ENCODE measurements at places on chromosomes 2 and 18.

DNA sequence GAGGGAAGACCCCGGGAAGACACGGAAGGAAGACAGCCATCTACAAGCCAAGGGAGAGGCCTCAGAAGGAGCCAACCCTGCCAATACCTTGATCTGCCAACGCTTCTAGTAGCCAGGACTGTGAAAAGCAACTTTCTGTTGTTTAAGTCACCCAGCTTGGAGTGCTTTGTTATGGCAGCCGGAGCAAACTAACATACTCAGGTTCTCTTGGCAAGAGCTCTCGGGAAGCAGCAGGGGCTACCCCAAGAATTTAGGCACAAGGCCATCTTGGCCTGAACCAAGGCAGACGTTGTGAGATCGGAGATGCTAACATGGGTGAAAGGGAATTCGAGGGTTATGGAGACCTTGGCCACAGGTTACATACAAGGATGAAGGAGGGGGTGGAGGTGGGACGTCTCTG is 78.6 kb upstream of the KLHL29 start:
- no peak for DNase-seq

- no peak for DNase-seq
These were observed 206.1 kb downstream of the HAUS1 start for GRCh38 chr18:46310258-46310657.

- no peak for DNase-seq
These were observed 19.3 kb downstream of the GPR55 start for GRCh38 chr2:230905448-230906421.

- no peak for DNase-seq
These were observed 96.6 kb downstream of the MEIS1 start for GRCh38 chr2:66531567-66531966.
